ENCODE measurements at places on chromosomes 5 and 9.

DNA sequence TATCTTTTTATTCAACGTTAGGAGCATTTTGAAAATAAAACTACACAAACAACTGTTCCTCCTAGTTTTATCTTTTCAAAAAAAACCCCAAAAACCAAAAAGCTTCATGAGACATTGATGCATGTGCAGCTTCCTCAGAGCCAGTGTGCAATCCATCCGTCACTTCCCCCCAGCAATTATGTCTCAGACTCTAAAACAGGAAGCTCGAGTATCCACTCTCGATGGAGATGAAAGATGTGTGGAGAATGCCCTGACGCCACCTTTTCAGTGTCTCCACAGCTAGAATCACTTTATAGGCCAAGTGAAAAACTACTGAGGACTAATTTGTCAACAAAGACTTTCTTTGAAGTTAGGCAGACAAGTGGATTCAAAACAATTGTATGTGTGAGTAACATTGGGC is 408.9 kb upstream of the SMARCA2 start:
- DNase-seq, result no peak

GRCh38 chr5:135016861-135017290 is 17.2 kb downstream of the PITX1 start:
- no peak for DNase-seq

GRCh38 chr5:169052207-169052606 is 248.7 kb downstream of the SLIT3 start:
- no peak for DNase-seq

- no peak for DNase-seq
Measured at GRCh38 chr5:42626462-42626861, 130.2 kb upstream of the CCDC152 start.

DNA sequence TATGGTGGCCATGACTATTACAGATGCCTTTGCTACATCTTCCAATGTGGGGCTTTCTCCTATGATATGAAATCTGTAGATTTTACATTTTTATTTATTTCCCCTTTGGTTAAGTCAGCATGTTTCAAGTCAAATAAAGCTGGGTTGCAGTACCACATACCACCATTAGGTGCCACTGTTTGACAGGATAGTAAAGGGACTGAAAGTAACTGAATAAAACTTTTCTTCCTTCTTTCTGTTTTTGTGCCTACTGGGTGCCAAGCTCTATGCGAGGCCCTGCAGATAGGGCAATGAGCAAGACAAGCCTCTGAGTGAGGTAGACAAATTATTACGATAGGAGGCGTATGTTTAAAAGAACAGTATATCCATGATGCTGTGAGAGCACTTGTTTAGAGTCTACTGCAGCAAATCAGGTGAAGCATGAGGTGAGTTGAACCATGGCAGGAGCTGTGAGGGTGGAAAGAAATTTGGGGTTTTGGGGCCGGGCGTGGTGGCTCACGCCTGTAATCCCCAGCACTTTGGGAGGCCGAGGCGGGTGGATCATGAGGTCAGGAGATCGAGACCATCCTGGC is 64.8 kb downstream of the GDNF start:
- no peak for DNase-seq

Data from CD4-positive, alpha-beta T cell treated with Interleukin-1 beta for 1 hour (primary cell).